HFFc6 (cell line): ENCODE measurements at places on chromosomes 3 and 15.

DNA sequence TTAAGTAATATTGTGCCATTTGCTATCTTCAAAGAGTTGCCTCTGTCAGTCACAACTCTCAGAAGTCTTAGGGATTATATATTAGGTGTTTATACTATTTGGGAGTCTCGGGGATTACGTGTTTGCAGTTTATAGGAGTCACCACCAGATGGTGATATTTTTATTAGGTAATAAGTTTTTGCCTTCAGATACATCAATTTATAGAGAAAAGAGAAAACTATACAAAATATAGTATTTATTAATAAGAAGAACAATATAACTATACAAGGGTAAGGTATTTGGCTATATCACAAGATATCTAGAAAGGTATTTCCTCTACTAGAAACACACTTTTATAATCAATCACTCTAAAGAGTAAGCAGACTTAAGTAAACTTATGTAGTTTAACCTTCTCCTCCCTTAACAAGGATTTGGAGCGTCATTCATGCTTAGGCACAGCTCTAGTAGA, 10.7 kb upstream of the DHX36 start:
- peak; percentile 38 for DNase-seq

- no peak for DNase-seq
These were observed 360.4 kb upstream of the TGFBR2 start for GRCh38 chr3:30245858-30246622.

DNA sequence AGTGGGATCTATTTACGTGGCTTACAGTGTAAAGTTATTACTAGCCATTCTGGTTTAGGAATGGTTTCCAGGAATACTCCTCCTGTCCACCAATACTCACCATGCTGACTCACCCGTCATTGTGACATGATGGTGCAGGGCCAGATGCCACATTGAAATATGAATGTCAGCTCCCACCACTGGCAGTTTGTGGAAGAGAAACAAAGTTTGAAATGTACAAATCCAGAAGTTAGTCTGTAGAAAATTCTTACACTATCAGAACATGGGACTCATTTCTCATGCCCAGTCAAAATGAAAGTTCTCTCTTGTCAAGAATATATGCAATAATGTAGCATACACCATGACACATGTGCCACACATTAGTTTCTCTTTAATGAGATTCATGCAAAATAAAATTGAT, 14.4 kb upstream of the TSPAN3 start:
- peak; percentile 20 for DNase-seq

- no peak for DNase-seq
These were observed 189.4 kb downstream of the TJP1 start for GRCh38 chr15:29632671-29633406.

- no peak for DNase-seq
These were observed 28.2 kb upstream of the RSL24D1 start for GRCh38 chr15:55224892-55225291.

- no peak for DNase-seq
These were observed 626.2 kb downstream of the IGSF11 start for GRCh38 chr3:118408431-118408830.
